Activated effector memory CD4-positive, alpha-beta T cell treated with anti-CD3 and anti-CD28 coated beads, Interleukin-2, amount 50 U/mL, for 16 hours (primary cell): ENCODE measurements at places on chromosomes 2 and 18.

DNA sequence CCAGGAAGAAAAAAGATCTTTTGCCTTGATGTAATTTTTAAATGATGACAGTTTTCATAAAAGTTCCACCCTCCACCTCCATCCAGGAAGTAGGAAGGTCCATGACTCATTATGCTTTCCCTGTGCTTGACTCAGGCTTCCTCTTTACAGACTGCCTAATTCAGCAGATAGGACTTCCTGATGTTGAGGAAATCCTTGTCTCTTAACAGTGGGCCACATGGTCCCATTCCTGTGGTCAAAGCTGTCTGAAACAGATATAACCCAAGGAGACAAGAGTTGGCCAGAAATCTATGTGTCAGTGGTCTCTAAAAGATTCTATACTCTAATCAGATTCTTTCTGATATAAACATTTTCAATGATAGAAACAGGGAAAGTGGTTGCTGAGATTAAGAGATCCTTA, 119.1 kb downstream of the BAZ2B start:
- no peak for DNase-seq

DNA sequence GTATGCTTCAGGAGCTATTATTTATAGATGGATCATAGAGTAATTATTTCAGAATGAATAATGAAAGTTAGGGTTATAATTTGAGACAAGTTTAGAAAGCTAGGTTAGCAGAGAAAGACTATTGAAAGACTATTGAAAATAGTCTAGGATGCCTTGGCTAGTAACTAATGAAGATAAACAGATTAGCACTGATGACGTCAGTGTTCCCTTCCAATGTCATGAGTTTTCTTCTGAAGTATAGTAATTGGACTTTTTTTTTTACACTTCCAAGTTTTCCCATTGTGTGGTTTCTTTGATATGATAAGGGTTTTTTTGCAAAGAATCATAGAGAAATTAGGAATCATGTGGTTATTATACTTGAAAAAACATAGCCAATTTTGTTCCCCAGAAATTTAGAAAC, 1041.5 kb upstream of the CRIM1 start:
- DNase-seq = no peak

DNA sequence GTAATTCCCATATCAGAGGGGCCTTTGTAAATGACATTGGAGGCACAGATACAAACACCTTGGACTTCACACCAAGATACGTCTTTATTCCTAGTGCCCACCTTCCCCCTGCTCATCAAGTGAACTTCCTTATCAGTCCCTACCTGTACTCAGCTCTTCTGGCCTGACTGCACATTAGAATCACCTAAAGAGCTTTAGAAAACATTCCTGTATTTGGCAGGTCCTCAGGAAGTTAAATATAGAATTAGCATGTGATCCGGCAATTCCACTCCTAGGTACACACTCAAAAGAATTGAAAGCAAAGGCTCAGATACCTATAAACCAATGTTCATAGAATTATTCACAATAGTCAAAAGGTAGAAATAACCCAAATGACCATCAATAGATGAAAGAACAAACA, 46.6 kb downstream of the ALK start:
- no peak for DNase-seq

GRCh38 chr18:5429681-5430080, 114.1 kb downstream of the EPB41L3 start:
- no peak for DNase-seq

- no peak for DNase-seq
Measured at GRCh38 chr2:156903335-156903734, 354.2 kb upstream of the GALNT5 start.

GRCh38 chr18:24364177-24364576, 33.4 kb downstream of the OSBPL1A start:
- no peak for DNase-seq

DNA sequence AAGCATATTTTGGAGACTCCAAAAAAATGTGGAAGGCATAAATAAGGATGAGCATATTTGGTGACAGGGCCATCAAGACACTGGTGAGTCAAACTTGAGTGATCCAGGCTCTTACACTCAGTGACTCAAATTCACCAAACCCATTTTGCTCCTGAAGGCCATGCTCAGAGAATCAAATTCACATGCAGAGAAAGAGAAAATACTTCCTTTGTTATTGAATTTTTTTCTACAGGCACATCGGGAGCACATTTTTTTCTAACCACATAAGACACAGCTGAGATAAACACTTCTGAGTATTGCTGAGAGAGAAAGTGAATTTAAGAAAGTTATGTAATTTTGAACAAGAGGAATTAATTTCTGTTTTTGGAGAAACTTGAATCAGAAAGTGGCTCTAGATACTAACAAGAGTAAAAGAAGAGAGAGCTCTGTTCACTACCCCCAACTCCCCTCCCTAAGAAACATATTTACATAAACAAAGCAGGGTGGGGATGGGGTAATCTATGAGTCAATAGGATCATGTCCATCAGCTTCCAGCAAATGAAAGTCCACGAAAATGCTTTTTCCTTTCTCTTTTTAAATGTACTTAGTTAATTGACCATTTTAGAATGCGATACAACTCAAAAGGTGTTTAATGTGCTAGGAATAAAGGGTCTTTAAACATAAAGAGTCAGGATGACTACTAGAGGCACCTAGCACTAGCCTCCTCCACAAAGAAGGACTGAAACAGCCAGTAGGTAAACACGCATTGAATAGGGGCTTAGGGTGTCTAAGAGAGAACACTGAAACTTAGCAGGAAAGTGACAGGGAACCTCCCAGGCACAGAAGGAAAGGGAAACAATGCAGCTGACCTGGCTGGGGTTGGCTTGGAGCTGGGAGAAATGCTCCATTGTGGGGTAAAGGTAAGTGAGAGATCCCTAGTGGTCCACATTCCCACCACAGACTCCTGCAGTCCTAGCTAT, 152.3 kb downstream of the KCNE4 start:
- no peak for DNase-seq

DNA sequence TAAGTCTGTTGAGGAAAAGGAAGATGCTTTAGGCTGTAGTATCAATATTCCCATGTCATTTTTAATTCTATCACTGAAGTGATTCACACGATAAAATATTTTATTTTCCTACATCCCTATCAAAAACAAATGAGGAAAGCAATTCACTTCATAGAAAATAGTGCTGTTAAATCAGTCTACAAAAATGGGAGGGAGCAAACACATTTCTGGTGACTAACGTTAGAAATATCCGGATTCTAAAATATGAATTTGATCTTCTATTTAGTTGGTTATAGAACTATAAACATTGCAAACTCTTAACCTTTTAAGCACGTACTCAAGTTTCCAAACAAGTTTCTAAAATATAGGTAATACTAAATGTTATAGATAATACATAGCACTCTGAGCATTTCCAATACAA, 20.8 kb downstream of the ATF2 start:
- DNase-seq = no peak

DNA sequence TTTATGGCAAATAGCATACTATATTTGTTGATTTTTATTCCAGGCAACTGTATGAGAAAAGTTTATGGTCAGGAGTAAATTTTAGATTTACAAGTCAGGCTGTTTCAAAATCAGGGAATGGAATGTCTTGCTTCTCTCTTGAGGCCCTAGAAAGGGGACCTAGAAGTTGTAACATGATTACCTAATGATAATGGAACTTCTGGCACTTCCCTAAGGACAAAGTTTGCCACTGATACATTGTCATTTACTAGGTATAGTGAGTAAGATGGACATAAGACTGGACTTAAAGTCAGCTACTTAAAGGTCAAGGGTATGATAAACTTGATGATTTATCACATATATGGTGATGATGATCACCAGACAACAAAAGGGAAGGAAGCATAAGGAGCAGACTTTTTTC, 103.3 kb upstream of the VRK2 start:
- no peak for DNase-seq

- no peak for DNase-seq
Measured at GRCh38 chr2:178374865-178375264, 76.1 kb downstream of the PRKRA start.

GRCh38 chr2:231399853-231400680, 4.6 kb downstream of the B3GNT7 start:
- no peak for DNase-seq

GRCh38 chr2:129262934-129263333, 716.5 kb upstream of the RAB6C start:
- DNase-seq = no peak

GRCh38 chr2:48424866-48425265, 105.1 kb upstream of the STON1 start:
- DNase-seq = no peak

DNA sequence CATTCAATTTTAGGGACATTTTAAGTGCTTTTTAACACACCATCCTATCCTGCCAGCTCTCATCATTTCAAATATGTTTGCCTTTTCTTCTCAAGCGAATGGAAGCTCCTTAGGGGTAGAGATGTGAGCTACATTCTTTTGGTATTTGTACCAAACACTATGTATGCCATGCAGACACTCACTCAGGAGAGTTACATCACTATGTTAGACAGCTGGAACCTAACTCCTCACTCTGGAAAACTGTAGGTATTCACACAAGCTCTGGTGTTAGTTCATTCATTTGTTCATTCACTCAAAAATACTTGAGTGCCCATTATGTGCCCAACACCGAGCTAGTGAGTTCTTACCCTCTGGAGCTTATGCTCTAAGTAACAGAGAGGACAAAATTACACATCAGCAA, 26.4 kb upstream of the RNU4ATAC start:
- DNase-seq = no peak

DNA sequence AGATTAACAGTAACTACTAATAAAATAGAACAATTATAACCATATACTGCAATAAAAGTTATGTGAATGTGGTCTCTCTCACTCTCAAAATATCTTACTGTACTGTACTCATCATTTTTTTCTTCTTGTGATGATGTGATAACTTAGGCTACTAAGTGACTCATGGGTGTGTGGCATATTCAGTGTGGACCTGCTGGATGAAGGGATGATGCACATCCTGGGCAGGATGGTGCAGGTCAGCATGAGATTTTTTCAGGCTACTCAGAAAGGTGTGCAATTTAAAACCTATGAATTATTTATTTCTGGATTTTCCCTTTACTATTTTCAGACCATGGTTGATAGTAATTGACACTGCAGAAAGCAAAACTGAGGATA, 90.7 kb downstream of the NCKAP5 start:
- DNase-seq = no peak

DNA sequence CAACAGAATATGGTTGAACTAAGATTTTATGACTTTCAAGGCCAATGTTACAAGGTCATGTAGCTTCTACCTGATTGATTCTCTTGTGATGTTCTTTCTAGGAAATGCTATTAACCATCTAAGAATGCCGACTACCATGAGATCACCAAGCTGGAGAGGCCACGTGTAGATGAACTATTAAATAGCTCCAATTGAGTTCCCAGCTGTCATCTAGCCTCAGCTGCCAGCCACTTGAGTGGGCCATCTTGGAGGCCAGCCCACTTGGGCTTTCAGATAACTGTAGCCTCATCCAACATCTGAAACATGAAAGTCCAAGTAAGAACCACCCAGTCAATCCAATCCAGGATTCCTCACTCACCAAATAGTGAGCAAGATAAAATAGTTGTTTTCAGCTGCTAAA, 376.9 kb upstream of the TMEFF2 start:
- DNase-seq = no peak

DNA sequence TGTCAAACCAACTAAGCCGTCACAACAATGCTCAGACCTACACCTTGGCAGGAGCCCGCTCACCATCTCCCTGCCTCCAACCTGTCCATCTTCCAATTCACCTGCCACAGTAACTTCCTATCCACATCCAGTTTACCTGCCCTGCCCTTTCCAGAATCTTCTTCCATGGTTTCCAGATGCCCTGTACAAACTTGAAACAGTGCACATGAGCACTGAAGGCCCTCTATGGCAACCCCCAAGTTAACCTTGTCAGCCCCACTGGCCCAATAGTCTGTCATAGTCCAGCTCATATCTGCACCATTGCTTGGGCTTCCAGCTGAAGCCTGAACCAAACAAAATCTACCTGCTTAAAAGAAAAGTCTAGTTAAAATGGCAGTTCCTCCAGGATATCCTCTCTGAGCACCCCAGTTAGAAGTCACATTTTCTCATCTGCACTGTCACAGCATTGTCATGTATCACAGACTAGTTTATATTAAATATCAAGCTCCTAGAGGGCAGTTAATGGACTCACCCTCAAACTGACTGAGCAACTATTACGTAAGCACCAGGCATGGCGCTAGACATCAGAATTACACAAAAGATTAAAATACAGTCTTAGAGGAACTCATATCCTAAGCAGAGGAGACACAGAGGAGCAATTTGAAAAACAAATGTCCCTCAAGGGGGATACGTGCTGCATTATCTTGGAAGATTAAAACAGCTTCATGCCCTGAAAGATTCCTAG, 11.6 kb downstream of the NFE2L2 start:
- no peak for DNase-seq

DNA sequence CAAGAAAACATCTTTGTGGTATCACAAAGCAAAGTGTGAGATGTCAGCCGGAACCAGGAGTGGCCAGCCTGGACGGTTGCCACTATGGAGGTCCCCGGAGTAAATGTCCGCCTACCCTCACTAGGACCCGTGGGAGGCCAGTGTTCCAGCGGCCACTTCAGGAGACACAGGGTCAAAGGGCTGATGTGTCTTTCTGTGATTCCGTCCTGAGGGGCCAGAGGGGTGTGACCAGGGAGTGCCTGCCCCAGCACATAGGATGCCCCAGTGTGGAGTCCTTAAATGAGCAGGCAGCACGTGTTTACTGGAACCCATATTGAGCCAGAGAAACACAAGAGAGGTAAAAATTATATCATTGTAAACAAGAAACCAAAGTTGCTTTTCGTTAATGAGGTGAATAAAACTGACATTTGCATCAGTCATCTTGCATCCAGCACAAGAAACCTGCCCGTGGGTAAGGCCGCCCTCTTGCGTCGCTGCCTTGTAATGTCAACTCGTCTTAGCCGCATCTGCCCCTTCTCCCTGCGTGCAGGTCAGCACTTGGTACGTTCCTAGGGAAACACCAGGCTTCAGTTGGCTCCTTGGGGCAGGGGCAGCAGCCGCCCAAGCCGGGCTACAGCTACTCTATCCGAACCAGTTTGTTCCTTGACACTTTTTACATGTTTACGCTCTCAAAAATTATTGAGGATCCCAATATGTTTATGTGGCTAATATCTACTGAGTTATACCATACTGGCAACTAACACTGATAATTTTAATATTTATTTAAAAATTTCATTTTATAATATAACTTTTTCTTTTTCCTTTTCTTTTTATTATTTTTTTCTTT, 46.7 kb upstream of the LAPTM4A start:
- peak; percentile 91 for DNase-seq

- DNase-seq = no peak
Measured at GRCh38 chr2:195047955-195048354, 609.1 kb upstream of the SLC39A10 start.

- DNase-seq = no peak
Measured at GRCh38 chr2:102423368-102423767, 408 bp downstream of the IL18RAP start.

DNA sequence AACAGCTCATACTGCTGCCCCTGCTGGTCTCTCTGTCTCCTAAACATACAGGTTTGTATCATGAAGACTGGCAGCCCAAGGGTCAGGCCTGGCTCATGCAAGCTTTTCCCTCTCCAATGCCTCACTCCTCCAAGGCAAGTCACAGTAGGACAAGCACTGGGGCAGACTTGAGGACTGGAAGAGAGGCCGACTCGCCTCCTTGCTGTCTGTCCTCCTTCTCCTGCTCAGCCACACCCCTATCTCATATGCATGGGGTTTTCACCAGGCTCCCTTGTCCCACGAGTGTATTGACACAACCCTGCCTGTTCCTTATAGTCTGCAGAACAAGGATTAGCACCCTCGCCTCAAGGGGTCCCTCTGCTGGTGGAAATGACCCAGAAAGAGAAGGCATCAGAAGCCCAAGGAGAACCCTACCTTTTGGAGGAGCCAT, 223.7 kb downstream of the SOX11 start:
- no peak for DNase-seq

- peak; percentile 74 for DNase-seq
Measured at GRCh38 chr18:77223221-77223639, 26.4 kb upstream of the GALR1 start.
